ENCODE measurements at places on chromosomes 4 and X.

- DNase-seq = no peak
Observed at GRCh38 chrX:154525606-154526490, 9.8 kb upstream of the FAM3A start.

DNA sequence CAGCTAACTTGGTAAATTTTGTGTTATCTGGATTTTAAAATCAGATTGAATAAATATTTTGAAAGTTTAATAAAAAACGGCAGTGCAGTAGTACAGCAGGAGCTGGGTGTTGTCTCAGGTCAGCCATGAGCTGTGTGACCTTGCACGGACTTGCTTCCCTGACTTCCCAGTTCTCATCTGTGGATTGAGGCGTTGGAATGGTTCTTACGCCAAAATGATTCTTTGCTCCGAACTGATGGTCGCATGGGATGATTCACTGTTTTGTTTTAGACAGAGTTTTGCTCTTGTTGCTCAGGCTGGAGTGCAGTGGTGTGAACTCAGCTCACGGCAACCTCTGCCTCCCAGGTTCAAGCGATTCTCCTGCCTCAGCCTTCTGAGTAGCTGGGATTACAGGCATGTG lies 45.0 kb downstream of the RGS12 start:
- no peak for DNase-seq

- peak; percentile 50 for DNase-seq
Observed at GRCh38 chrX:81195712-81196111, 6.0 kb downstream of the HMGN5 start.

- DNase-seq = peak; percentile 82
Observed at GRCh38 chr4:158750379-158750778, 18.4 kb upstream of the FNIP2 start.

DNA sequence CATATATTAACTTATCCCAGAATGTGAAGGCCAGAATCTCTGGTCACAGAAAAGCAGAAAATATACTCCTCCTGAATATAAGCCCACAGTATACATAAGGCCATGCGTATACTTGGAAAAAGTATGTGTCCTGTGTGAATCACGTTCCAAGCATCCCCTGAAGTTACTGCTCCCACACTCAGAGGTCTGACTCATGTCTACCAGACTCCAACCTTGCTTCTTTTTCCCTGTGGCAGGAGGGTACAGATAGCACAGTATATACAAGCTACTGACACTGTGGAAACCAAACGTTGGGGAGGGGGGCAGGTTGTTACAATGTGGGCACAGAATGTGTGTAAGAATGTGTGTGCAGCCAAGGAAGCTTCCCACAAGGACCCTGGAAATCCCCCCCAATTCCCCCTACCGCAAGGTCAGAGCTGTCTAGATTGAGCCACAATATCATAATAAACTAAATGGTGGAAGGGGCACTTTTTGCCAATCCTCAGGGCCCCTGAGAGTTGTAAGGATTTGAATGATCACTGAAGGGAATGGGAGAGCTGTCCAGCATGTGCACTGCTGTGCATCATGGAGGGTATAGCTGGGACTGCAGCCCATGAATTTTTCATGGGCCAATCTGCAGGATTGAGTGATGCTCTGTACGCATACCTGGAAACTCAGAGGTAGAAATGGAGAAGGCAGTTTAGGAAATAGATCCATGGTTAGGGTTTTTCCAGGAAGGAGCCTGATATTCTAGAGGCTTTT lies 7.4 kb upstream of the RELL1 start:
- peak; percentile 74 for DNase-seq

DNA sequence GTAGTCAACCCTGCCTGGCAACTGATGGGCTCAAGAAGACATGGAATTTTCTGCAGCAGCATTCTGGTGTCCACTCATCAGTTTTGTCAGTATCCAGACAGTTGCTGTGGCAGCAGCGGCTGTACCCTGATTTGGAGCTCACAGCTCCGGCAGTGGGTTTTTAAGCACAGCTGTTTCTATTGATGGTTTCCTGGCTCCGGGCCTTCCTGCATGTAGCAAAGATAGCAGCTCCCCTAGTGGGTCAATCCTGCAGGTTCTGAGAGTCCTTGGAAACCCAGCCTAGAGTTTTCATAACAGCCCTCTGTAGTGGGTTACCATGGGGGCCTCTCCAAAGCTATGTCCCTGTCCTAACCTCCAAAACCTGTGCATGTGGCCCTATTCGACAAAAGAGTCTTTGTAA lies 84.0 kb upstream of the ATP6AP2 start:
- DNase-seq = peak; percentile 20

- peak; percentile 67 for DNase-seq
Observed at GRCh38 chr4:53987761-53988171, 76.6 kb downstream of the CHIC2 start.

DNA sequence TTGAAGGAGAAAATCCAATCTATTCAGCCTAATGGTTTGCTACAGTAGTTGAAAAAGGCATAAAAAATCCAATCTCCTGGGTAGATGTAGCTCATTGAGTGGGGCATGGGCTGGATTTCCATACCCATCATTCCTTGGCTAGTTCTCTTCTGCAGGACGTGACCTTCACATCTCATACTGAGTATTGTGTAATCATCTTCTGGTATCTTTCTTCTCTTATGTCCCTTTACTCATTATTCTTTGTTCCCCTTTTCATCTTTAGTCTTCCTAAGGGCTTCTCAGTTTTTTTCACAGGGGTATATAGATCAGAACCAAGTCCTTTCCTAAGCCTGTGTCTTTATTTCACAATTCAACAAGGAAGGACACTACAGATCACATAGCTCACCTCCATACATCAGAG lies 727.6 kb upstream of the MAGEB2 start:
- no peak for DNase-seq

DNA sequence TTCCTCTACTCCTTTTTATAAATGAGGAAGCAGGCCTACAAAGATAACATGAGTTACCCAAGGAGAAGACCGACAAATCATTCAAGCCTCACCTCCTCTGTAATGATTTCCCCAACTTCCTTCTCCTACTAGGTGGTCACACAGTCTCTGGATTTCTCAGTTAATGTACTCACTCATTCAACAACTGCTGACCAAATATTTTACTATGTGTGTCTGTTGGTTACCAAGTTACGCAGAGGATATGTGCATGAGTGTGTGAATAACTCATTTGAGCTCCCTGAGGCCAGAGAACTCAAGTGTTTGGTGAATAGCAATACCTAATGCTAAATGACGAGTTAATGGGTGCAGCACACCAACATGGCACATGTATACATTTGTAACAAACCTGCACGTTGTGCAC lies 10.4 kb downstream of the CASK start:
- DNase-seq = no peak

DNA sequence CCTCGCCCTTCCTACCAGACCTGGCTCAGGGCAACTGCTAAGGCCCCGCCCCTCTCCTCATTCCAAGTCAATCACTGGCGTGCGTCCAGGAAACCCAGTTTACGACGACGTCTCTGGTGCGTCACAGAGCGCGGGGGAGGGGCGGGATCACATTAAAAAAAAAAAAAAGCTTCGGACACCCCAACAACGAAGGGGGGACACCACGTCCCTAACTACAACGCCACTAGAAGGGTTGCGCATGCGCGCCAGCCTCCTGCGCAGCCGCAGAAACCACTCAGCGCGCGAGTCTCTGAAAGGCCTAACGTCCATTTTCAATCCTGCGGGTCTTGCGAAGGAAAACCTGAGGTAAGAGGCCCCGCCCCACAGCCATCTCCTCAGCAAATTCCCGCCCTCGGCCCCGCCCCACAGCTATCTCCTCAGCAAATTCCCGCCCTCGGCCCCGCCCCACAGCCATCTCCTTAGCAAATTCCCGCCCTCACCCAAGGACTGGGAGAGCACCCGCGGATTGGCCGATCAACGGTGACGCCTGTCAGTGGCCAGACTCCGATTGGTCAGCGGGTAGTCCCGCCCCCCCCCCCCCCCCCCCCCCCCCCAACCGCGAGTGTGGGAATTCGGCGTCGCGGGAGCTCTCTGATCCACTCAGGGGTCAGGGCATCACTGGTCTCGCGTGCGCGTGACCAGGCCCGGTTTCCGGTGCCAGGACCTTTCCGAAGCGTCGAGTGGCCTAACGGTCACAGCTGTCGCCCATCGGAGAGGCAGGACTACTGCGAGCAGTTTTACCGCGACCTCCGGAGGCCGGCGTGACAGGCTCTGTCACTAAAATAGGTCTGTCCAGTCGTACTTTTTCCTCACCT lies at the start of gene SCML1:
SCML1 (plus strand) TSS at position 638 of the 854 bp plus-strand sequence. CDS start 6,694 bp downstream, outside the sequence.
- DNase-seq = peak; percentile 92

DNA sequence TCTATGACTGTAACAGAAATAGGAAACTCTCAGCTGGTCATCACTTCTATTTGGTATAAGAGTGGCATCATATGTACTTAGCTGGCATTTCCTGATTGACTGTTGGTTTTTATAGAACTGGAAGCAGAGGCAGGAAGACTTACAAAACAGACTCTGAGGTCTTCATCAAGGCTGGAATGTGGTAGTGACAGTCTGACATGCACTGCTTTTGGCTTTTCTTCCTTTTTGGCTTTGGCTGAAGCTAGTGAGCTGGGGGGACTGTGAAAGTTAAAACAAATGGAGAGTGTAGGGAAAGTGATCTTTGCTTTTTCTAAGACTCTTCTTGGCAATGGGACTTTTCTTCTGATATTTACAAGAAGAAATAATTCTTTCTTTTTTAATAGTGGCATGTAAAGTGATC lies 121.1 kb upstream of the SLC4A4 start:
- DNase-seq = peak; percentile 18

DNA sequence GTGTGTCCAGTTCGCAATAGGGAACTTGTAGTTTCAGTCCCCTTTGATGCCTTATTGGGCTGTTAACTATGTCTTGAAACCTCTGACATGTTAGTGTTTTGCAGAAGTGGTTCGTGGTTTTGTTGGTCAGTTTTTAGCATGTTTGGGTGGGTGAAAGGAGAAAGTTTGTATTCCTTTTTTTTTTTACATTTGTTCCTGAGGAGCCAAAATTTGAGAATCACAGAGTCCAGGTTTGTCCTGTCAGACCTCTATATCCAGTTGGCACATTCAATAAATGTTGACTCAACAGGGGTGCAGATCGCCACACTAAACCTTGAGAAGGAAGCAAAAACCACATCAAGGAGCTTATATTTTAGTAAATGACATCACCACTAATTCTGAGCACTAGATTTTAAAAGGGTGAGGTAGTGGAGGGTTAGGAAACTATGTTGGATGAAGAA lies 26.2 kb downstream of the DLG3 start:
- DNase-seq = no peak

DNA sequence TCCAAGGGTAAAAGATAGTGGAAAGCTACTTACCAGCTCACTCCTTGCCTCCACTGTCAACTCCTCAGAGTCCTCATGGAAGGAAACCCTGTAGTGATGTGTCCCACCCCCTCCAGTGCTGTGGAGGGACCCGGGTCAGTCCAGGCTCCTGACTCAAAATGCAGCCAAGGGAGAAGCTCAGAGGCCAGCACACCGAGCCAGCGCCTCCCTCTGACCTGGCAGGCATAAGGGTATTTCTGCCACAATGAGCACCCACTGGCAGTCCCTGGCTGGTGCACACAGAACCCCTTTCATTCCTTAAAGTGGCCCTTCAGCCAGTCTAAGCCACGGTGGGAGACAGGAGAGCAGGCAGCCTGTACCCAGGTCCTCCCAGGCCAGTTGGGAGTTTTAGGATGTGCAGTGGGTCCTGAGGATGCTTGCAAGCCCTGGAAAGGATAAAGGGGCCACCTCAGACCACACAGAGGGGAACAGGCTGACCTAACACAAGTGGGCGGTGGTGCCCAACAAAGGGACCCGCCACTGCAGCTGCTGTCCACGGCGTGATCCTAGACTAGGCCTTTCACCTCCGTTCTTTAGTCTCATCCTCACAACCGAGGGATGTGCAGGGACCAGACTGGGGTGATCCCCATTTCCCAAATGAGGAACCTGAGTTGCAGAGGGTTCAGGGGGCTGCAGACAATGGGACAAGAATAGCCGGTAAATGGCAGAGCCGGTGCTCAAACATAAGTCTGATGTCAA lies 5.7 kb downstream of the JAKMIP1 start:
- DNase-seq = no peak

DNA sequence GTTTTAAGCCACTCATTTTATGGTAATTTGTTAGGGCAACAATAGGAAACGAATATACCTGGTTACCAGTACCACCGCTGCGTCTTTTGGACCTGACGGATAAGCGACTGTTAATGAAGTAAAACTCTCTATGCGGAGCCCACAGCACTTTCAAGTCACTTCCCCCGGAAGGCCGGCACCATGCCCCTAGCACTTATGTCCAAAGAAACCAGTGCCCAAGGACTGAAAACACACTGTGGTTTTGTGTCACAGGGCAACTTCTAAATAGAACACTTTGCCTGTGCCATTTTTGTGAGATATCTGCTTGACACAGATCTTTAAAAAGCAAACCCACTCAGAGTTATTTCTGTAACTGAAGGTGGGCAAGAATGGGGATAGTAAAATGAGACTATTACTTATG lies 22.7 kb downstream of the SH3KBP1 start:
- DNase-seq = no peak

DNA sequence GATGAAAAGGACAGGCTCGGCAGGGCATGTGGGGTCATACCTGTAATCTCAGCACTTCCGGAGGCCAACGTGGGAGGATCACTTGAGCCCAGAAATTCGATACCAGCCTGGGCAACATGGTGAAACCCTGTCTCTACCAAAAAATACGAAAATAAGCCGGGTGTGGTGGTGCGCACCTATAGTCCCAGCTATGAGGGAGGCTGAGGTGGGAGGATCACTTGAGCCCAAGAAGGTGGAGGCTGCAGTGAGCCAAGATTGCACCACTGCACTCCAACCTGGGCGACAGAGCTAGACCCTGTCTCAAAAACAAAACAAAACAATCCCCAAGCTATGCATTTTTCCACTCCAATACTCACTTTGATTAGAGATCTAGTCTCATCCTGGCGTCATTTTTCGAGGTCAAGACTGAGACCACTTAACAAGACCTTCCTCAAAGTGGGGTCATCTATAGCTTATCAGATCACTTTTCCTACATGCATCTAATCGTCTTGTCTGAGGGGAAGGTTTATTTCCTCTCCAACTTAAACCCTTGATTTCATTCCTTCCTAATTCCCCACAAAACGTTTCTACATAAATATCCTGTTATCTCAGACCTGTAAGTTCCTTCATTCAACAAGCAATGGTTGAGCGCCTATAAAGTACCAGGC lies 1.3 kb downstream of the NKAP start:
- no peak for DNase-seq

GRCh38 chr4:109111031-109111430 lies 191.4 kb downstream of the COL25A1 start:
- no peak for DNase-seq

- no peak for DNase-seq
Observed at GRCh38 chr4:183324619-183325018, 2.4 kb upstream of the CLDN24 start.

DNA sequence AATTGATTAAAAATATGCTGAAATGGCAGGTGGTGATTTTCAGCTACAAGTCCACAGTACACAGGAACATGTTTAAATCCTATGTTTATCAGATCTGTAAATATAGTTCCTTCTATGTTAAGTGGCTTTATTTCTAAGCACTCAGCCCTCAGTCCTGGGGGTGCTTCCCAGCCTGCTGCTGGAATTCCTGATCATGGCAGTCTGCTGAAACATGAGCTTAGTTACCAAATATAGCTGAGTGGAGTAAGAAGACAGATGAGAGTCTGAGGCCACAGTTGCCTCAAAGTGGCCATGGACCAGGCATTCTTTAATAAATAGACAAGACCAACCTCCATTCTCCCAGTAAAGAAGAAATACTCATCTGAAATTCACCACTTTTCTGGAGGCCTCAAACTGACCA lies 17.1 kb upstream of the DDX60 start:
- no peak for DNase-seq

- DNase-seq = no peak
Observed at GRCh38 chrX:115564243-115564642, 3.3 kb downstream of the PLS3 start.

- DNase-seq = no peak
Observed at GRCh38 chr4:124953486-124953885, 241.0 kb upstream of the ANKRD50 start.

GRCh38 chrX:151153667-151154066 lies 22.7 kb upstream of the GPR50 start:
- DNase-seq = no peak

All from AG08395 (cell line).